A172 (cell line): ENCODE measurements at places on chromosomes 7 and 10. TPM values are rescaled to one million over a fixed set of nuclear protein-coding genes. Genes with fewer than 3 reads are reported as not detected.
A peak's percentile ranks its signal among the peaks of the same experiment; 100 is the strongest.

GRCh38 chr10:14624600-14624999, 150.1 kb downstream of the FAM107B start:
- DNase-seq, result no peak

ACTR1A gene
- total RNA-seq, result 163 and 193 TPM in 2 replicates

DNA sequence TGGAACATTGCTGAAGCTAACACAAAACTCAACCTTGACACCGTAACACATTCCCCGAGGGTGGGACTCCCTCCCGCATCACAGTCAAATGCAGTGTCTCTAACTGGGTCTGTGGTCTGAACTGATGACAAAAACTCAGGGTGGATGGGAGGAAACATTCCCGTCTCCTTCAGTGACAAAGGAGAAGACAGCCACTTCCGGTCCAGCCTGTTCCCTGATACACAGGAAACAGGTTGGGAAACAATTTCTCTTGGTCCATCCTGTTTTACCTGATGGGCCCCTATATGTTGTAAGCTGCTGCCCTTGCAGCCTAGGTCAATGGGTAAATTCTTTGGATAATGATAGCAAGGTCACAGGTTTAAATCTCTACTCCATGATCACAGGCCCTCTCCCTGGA, 20.4 kb downstream of the SLC13A4 start:
- no peak for DNase-seq

GRCh38 chr10:12826800-12827372, 174.6 kb downstream of the CCDC3 start:
- DNase-seq, result no peak

TAC1 gene
- not detected in 2 replicates for total RNA-seq

DNA sequence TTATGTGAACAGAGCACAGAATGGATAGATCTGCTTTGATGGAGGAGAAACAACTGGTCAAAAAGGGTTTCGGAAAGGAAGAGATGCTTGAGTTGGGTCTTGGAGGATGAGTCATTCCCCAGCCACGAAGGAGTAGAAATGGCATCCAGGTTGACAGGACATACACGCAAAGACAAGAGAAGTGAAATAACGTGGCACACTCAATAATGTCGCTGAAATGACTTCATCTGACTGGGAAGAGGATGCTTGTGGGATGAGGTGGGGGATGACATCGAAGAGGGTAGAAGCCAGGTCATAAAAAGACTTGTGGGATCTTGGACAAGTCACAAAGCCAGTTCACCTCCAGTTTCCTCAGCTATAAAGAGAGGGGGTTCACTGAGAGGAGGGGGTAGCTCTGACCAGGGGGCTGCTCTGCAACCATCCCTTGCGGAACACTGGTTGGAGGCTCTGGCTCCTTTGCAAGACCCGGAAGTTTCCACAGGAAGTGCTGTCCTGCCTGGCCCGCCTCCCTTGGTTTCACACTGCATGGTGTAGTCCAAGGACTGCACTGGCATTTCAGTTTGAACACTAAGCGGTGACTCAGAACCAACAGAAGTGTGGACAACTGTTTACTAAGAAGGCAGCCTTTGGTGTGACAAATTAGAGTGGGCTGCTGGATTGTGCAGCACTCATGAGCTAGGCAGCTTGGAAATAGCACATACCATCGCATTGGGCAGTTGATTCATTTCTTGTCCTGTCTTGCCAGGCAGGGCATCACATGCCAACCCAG, 189.9 kb upstream of the ADO start:
- DNase-seq, result peak; percentile 63

DNA sequence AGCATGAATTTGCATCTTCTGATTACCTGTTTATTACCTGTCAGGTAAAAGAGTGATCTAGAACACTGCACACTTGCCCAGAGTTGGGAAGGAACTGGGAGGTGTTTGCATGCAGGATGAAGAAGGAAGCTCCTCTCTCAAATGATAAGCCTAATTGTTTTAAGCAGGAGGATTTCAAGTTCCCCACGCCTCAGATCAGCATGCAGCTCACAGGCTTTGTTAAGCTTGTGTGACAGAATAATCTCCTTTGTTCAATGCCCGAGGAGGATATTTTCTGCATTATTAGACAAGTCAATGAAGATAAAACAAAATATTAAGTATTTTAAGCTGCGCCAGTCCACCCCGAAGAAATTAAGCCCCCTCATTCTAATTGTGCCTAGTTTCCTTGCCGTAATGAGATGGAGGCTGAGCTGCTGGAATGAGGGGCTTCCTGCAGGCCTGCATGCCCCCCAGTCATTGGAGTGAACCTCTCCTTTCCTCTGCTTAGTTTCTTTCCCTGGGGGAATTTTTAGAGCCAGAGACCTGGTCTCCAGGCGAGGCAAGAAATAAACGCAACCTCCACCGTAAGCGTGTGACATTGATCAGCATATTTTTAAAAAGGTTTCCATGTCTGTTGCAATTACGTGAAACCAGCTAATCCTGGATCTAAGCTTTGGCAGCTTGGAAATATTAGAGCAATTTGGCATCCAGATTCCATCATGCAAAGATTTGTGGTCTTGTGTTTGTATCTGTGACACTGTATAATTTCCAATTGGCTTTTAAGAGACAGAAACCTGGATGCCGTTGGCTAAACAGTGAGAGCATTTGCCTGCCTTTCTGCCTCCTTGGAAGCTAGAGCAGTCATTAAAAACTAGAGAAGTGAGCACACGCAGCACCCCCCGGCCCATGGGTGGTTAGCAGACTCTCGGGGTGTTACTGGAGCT, 376.0 kb downstream of the GALNT17 start:
- DNase-seq, result no peak

GRCh38 chr10:100519311-100520051, at the start of gene SEC31B:
SEC31B (minus strand) TSS chr10:100519861; CDS start chr10:100516952, 2,909 bp downstream.
- no peak for DNase-seq

- no peak for DNase-seq
Measured at GRCh38 chr10:34298346-34298818, 516.7 kb downstream of the PARD3 start.

GRCh38 chr7:16688249-16688648, 42.3 kb downstream of the BZW2 start:
- DNase-seq, result peak; percentile 47
